ENCODE measurements at places on chromosomes 6 and 20.

GRCh38 chr6:166318227-166318626, 10.0 kb upstream of the PRR18 start:
- DNase-seq, result no peak

DNA sequence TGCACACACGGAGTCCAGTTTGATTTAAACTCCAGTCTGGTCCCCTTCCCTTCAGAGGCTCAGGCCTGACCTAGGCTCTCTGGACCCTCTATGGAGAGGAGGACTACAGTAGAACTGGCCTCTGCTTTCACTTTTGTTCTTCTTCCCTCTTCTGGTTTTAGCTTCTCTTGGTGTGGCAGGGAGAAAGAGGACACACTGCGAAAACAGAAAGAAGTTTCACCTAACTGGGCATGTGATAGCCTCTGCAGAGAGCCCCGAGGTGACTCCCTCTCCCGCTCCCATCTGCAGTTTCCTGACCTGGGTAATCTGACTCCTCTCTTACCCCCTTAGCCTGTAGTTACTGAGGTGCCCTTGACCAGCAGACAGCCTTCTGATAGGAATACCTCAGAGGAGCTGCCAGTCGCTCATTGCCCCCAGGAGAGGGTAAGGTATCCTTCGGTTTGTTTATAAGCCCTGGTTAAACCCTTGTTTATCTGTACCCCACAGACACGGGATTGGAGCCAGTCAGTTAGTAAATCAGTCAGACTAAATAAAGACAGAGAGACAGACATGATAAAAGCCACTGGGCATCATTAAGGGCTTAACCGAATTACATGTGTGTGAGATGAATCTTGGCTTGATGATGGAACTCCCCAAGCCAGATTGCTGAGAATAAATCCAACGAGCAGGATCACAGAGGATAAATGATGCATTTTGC, 12.0 kb upstream of the DTNBP1 start:
- no peak for DNase-seq

DNA sequence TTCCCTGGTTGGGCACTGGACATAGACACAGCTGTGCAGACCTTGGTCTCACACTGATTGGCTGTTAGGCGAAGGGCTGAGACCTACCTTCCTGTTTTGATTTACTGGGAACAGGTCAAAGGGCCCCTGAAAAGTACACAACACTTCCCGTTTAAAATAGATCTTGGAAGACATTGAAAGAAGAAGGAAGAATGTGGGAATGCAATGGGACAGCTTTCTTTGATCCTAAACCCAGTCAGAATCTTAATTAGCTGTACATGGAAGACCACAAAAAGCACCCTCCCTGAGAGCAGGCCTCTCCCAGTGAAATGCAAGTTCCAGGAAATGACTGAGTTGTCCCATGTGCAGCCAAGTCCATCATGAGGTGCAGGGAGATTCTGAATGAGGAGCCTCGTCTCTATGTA, 83.6 kb upstream of the EXOC2 start:
- DNase-seq, result no peak

GRCh38 chr20:13990465-13990864, at the start of gene SEL1L2:
SEL1L2 (minus strand) TSS chr20:13990614; CDS start chr20:13990534, 80 bp downstream.
- DNase-seq, result no peak

- DNase-seq, result peak; percentile 97
Observed at GRCh38 chr20:62367136-62367632, at the start of gene LAMA5. LAMA5 (minus strand) TSS chr20:62367312; CDS start chr20:62367245, 67 bp downstream.

GRCh38 chr6:107533415-107534059, 43.6 kb downstream of the SOBP start:
- no peak for DNase-seq

GRCh38 chr6:12602951-12603672, 113.5 kb upstream of the PHACTR1 start:
- no peak for DNase-seq

DNA sequence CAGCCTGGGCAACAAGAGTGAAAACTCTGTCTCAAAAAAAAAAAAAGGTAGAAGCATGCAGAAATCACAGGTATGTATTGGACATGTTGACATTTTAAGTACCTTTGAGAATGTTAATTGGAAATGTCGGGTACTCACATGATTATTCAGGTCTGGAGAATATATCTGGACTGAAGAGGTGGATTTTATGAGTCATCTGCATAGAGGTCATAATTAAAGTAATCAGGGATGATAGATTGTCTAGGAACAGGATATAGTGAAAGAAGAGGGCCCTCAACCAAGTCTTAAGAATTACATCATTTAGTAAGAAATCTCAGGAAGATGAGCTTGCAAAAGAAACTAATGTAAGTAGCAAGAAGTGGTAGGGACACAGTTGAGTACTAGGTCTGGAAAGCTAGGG, 212.5 kb downstream of the UTRN start:
- no peak for DNase-seq

DNA sequence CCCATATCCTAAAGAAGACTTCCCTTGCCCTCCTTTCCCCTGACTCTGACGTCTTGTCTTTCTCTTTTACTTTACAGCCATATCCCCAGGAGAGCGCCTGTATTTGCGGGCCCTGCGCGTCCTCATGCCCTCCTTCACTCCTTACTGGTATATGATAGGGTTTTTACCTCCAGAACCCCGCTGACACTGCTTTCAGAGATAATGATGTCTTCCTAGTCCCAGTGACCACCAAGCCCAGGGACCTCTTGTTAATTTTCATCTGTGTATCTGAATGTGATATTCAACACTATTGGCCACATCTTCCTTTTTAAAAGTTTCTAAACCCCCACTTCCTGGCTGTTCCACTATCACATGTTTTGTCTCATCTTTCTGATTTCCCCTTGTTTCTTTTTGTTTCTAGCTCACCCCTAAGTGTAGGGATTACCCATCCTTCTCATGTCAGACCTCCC, 102.0 kb downstream of the HIVEP1 start:
- no peak for DNase-seq

- no peak for DNase-seq
Observed at GRCh38 chr6:154359161-154359574, 2.6 kb upstream of the IPCEF1 start.

DNA sequence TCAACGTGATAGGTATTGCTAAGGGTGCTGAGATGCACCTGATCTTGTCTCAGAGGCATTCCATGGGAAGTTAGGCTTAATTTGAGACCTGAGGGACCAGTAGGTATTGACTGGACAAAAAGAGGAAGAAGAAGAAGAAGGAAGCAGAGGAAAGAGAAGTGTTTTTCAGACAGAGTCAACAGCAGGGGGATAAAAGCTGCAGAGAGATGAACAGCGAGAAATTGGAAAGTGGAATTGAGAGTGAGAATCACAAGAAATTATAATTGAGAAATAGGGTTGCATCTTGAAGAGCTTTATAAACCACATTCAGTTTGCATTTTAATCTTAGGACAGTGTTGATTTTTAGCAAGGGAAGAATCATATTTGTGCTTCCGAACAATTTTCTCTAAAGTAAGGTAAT, 254.0 kb downstream of the CD83 start:
- DNase-seq, result no peak

DNA sequence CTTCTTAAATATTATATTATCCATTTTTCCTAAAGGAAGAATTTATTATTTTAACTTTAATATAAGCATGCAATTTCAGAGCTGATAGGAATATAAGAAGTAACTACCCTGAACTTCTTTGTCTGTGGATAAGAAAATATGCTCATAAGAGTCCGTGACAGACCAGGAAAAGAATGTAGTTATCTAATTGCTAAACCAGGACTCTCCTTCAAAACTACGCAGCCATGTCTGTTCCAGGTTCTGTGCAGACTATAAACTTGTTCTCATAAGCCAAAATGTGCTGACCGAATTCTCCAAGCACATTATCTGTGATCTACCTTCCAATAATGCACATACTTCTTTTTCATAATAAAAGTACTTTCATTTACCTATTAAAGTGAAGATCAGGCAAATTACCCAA, 116.5 kb downstream of the TRDN start:
- no peak for DNase-seq

Measured in 8988T (cell line).